ENCODE measurements at places on chromosomes 16 and 17.

DNA sequence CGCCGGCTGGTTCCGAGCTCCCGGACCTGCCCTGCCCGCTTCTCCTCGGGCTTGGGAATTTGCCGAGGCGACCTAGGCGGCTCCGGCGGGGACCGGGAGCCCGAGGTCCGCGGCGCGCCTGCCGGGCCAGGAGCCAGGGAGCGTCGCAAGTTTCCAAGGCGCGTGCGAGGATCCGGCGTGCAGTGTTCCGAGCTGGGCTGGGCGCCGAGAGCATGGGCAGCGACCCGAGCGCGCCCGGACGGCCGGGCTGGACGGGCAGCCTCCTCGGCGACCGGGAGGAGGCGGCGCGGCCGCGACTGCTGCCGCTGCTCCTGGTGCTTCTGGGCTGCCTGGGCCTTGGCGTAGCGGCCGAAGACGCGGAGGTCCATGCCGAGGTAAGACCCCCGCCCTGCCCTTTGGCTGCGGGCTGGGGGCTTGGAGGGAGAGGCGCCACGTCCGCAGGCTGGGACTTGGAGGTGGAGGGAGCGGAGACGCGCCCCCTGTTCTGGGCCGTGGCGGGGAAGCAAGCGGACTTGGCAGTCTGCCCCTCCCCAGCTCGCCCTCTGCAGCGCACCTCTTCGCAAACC, 668 bp downstream of the MMP15 start:
- DNase-seq = no peak

DNA sequence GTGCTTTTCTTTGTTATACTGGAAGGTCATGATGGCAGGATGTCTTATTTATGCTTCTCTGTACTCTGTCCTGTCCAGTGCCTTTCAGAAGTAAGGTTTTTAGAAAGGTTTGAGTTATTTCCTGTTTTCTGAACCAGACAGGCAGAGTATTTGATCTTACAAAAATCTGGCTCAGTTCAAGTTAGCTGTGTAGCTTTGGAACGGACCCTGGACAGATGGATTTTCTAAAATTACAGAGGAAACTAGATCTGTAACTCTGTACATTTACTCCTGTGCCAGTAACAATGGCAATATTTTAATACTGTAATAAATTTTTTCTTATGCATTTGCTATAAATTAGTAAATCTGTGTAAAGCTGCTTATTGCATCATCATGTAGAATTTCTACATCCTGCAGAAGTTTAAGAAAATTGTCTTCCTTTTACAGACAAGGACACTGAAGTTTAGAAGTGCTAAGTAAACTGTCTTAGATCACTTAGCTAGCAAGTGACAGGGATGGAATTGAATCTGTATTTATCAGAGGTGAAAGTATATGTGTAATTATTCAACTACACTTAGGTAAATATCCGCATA, 347.6 kb downstream of the WWOX start:
- DNase-seq = no peak

DNA sequence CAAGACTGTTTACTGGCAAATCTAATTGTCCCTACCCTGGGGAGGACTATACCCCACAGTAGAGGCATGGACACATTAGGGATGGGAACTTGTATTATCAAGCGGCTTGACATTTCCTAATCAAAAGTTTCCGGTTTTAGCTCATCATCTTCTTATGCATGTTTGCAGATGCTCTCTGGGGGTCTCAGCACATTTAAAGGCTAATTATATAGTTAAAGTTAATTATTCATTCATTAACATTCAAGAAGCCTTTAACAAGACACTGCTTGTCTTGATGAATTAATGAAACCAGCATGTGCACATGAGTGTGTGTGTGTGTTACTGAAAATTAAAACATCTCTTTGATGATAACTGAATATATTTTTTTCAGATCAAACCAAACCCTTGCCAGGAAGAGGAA, 377.1 kb downstream of the GRIN2A start:
- DNase-seq = no peak

- DNase-seq = peak; percentile 16
Measured at GRCh38 chr17:51764387-51764971, 394.0 kb downstream of the CA10 start.

- no peak for DNase-seq
Measured at GRCh38 chr17:64420143-64420670, 28.7 kb upstream of the MILR1 start.

DNA sequence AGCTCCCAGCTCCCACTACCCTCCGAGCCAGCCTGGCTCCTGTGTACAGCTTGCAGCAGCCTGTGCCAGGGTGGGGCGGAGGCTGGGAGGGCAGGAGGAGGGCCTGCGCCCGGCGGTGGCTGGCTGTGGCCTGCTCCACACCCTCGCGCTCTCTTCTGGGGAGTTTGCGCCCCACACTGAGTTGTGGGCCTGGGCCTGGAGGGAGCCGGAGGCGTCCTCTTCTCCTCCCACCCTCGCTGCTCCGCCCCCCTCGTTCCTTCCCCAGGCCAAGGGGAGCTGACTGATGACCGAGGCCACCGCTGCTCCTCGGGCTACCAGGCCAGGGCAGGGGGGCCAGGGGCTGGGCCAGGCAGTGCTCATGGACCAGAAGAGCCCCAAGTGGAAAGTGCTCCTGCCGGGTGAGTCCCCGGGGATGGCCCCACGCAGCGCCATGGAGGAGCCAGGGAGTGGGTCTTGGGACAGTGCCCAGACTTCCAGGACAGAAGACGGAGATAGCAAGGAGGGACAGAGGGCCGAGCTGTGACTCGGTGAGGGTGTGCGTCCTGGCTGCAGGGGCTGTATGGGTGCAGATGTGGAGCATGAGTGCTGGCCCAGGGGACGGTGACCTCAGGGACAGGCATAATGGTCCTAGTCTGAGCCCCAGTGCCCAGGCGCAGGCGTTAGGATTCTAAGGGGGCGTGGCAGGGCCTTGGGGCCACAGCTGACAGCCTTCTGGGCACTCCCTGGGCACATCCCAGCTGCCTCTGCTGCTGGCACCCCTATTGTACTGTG, 242.1 kb upstream of the GSE1 start:
- no peak for DNase-seq

DNA sequence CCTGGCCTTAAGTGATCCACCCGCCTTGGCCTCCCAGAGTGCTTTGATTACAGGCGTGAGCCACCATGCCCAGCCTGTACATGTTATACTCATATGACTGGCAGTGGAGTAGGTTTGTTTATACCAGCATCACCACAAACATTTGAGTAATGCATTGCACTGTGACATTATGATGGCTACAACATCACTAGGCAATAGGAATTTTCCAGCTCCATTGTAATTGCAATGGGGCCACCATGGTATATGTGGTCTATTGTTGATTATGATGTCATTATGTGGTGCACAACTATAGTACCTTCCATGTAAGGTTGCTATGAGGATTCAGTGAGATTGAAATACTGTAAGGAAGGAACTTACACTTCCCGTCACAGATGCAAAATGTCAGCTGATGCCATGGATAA, 168.9 kb downstream of the COPRS start:
- DNase-seq = no peak

- no peak for DNase-seq
Measured at GRCh38 chr16:9827062-9827752, 355.0 kb downstream of the GRIN2A start.

DNA sequence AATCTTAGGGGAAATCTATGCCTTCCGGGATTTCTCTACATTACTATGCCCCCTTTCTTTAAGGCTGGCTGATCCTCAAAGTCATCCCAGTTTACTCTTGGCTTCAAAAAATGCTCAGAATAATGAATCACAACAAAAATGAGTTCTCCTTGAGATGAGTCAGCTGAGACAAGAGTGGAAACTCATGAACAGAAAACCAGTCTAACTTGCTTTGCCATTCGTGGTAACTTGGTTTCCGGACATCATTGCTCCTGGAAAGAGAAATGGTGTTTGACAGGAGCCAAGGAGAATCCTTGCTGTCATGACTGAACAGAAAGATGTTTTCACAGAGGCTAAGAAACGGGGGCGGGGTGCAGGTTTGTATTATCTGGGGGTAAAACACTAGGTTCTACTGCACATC, 435.6 kb upstream of the DYNLRB2 start:
- no peak for DNase-seq

GRCh38 chr17:47203984-47204721, 5.0 kb upstream of the MYL4 start:
- DNase-seq = no peak

GRCh38 chr17:77371117-77371887, 230.5 kb downstream of the SEC14L1 start:
- DNase-seq = no peak

- DNase-seq = no peak
Measured at GRCh38 chr17:55624772-55625433, 97.8 kb downstream of the TMEM100 start.

DNA sequence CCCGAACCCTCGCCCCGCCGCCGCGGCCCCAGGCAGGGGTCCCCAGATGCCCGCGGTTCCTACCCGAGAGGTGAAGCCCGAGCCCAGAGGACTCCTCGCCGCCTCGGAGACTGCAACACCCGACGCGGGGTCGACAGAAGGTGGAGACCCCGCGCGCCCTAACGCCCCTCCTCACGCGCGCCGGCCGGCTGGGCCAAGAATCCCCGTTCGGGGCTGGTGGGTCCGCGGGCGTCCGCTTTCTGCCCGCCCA, 515 bp downstream of the SUMO2 start:
- no peak for DNase-seq

DNA sequence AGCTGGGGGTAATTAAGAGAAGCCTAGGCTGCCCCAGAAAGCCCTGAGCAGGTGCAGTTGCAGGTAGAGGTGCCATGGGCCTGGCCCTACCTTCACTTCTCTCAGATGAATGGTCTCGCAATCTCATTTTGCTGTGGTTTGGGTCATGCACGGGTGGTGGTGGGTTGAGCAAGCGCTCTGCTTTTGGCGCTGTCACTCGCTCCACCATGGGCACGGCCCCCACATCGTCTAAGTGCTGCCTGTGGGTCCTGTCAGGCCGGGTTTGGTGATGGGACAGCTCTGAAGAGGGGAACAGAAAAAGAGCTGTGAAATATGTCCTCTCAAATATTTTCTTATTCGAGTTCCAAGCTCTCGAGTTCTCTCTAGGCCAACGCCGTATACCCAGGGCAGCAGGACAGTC, 39.9 kb downstream of the STH start:
- DNase-seq = no peak
